ENCODE measurements at places on chromosomes 1 and 21.

- DNase-seq, result no peak
Observed at GRCh38 chr1:100423832-100424337, 71.6 kb downstream of the CDC14A start.

DNA sequence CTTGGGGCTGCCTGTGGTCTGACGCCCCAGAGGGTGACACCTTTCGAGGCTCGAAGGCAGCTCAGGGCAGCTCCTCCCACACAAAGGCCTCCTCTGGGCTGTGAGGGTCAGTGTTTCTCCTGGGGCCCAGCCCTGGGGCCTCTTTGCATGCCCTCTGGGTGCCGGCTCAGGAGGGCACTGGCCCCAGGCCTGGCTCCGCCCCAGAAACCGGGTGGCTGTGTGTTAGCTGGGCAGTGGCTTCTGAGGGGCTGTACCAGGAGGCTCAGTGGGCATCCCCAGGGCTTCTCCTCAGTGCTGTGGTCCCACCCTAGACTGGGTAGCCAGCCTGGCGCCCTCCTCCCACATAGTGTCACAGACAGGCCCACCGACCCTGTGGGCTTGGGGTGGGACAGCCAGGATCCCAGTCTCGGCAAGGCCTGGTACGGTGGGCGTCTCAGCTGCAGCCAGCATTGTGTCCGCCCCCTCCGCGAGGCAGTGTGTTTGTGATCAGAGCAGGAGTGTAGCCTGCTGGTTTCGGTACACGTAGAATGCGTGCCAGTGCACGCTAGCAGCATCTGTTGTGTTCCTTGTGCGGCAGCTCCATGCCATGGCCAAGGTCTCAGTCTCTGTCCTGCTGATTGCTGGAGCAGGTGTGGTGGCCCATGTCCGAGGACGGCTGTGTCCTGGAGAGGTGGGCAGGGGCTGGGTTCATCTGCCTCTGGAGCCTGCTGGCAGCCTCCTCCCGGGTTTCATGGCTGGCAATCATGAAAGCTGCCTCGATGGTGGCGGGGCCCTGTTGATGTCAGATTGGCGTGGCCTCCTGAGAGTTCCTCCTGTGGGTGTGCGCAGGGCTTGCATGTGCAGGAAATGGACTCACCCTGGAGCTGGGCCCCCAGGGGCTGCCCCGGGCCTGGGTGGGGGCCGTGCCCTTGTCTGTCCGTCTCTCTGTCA lies 28.0 kb downstream of the RRP1 start:
- DNase-seq, result no peak

DNA sequence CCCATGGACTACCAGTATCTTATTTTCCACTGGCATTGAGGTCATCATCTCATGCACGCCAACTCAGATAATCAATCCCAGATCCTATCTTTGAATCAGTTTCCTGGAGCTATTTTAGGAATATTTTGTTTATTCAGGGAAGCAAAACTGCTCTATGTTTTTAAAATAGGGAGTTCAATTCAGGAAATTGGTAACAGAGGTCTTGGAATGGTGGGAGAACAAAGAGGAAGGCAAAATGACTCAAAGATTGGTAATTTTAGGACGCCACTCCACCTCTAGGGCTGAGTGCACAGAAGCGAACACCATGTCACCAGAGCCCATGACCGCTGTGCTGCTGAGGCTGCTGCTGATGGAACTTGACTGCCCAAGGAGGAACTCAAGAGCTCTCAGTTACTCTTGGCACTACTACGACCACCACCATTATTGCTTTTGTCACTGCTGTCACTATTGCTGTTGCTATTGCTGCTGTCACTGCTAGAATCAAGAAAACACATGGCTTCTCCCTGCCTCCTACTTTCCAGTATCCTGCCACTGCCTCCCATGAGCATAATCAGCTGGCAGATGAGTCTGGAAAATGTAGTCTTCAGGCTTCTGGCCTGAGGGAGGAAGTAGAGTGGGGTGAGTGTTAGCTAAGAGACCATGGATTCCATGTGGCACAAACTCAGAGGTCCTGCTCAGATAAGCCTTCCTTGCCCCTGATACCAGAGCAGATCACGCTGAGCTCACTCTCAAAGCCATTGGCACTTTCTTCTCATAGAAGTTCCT lies 71.6 kb upstream of the CNIH3 start:
- no peak for DNase-seq

- DNase-seq, result no peak
Observed at GRCh38 chr1:26775666-26776065, 12.1 kb upstream of the PIGV start.

DNA sequence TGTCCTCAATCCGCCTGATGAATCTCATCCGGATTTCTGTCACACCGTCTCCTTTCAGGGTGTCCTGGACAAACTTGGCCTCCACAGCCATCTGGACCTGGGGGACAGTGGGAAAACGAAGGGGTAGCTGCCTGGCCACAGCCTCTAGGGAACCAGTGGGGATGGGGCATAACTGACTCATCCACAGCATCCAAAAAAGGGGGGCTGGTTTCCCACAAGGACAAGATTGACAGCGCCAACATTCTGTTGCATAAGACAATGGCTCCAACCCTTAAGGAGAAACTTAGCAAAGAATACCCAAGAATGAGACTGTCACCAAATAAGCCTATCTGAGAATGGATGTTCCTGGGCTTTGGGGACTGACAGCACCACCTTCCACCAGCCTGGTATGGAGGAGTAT lies 12.1 kb downstream of the TRAPPC3 start:
- no peak for DNase-seq

Measured in putamen (tissue), 1 donor.